ENCODE measurements at places on chromosomes 2 and 18.

DNA sequence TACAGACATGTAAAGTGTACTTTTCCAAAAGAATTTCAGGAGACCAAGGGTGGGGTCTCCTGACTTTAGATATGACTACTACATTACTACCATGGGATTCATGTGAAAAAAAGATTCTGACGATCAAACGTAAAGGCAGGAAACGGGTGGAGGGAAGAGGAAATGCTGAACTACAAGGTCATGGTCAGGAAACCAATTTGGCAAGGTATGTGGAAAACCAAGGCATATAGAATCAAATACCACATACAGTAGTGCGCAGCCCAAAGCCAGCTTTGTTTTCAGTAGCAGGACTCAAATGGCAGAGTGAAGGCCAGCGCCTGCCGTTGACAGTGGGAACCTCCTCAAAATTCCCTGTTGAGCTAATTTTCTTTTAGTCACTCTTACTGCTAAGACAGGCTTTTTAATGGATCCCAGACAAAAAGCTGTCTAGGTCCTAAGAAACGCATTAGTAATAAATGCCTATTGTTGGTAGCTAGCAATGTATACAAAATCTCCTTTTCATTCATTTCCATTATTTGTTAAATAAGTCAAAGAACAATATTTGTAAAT is 57.6 kb upstream of the SERTAD2 start:
- DNase-seq, result no peak

- no peak for DNase-seq
Measured at GRCh38 chr2:30871980-30872789, 64.9 kb upstream of the CAPN13 start.

DNA sequence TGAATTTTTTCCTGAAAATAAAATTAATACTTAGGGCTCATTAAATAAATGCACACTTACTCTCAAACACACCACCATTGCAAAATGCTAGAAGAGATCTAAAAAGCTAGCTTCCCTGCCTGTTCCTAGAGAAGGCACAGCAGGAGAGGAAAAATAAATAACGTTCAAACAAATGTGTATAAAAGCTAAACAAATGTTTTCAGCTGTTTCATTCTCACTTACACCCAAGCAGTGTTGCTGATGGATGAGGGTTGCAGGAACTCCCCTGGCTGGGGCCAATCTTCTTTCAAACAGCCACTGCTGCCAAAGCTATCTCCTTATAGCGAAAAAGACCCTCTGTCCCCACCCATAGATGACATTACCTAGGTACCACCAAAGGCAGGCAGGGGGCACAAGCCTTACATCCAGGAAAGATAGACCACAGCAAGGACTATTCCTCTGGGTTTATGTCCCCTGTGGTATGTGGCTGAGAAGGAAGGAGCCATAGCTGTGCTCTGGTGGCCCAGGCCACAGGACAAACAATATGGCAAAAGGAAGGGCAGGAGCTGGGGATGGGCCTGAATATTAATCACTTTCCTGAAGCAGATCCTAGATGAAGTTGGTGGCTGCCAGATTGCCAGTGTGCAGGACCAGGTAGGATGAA is 214.6 kb downstream of the TTC32 start:
- no peak for DNase-seq

DNA sequence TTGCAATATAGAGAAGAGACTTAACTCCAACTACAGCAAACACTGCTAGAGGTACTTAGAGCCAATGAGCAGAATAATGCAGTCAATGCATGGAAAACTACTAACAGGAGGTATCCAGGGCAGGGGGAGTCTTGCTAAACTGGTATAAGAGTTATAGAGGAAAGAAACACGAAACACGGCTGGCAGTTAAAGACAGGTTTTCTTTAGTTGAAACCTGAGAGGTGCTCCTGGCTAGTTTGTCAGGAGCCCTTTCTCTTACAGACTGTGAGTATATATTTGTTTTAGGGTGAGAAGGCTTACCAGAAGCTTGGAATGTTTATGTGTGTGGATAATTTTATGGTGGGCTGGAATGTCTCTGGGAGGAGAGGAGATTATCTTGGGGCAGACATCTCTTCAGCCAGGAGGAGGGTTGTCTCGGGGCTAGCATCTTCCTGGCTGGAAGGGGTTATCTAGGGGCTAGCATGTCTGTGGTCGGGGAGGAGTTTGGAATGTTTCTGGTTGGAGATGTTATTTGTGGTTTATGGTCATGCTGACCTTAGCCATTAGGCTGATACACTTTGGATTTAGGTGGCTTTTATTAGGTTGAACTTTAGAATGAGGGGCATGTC is 1048.8 kb downstream of the DPP10 start:
- DNase-seq, result no peak

GRCh38 chr2:184597571-184597991 is 748 bp upstream of the ZNF804A start:
- no peak for DNase-seq

DNA sequence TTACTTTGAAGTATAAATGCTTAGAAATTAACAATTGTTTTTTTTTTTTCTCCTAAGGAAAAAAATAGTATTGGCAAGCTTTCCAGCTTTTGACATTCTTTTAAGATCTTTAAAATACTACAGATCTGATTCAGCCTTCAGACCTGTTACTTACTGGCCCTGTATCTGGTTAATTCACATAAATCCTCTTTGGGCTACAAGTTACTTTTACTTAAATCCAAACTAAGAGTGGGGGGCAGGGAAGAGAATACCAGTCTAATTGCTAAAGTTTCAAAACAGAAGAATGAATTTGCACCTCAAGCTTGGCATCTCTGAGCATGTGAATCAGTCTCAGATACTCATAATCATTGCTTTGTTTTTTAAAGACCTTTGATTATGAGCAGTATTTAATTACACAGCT is 386.3 kb downstream of the PARD3B start:
- no peak for DNase-seq

DNA sequence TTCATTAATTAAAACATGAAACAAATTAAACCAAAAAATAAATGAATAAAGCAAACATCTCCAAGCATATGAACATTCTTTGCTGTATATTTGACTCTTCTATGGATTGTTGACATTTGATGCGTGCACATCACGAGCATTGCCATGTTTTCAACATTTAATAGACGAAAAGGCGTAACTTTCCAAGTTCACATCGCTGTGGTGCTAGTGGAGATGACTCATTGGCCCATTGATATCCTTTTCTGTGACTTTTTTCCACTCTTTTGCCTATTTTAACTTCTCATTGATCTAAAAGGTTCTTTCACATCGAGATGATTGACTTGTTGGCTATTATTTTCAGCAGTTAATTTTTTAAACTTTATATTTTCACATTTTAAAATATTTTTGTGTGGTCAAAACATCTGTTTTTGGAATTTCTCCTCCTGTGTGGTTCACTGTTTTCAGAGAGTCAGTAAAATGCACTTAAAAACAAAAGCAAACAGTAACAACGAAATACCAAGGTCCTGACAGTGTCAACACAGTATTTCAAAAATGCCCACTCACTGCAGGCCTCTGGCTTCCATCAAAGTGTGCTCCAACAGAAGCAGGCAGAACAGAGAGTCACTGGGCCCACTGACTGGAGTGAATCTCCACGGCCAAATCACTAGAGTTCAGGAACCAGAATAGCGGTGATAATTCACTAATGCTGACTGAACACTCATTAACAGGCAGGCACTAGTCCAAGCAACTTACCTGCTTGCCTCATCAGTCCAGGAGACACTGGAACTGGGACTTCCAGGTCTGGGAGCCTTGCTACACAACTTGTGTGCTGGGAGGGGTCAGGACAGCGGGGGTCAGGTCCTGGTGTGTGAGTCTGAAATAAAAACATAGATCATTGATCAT is 372.2 kb upstream of the SMIM21 start:
- no peak for DNase-seq

DNA sequence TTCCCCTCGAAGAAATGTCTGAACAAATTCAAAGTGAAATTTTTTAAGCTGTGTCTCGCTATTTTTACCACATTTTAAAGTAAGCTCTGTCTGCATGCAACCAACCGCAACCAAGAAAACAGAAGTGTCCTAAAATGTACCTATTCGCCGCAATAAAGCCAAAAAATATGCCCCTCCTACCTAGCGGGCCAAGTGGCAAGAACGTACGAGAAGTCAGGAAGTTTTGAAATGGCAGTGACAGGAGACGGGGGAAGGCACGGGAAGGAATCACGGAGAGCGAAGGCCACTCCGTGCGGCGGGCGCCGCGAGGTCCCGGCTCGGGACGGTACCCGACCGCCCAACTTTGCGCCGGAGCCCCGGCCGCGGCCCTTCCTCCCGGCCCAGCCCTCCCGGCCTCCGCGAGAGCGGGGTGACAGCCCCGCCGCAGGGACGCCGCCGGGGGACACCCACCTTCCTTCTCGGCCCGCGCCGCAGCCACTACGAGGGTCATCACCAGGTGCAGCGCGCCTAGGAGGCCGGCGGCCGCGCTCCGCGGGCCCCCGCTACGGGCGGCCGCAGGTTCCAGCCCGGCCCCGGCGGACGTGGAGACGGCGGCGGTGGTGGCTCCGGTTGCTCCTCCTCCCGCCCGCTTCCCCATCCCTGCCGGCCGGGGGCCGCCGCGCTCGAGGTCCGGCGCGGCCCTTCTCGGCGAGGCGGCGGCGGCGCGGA is 568 bp downstream of the TMEM131 start:
- peak; percentile 14 for DNase-seq

DNA sequence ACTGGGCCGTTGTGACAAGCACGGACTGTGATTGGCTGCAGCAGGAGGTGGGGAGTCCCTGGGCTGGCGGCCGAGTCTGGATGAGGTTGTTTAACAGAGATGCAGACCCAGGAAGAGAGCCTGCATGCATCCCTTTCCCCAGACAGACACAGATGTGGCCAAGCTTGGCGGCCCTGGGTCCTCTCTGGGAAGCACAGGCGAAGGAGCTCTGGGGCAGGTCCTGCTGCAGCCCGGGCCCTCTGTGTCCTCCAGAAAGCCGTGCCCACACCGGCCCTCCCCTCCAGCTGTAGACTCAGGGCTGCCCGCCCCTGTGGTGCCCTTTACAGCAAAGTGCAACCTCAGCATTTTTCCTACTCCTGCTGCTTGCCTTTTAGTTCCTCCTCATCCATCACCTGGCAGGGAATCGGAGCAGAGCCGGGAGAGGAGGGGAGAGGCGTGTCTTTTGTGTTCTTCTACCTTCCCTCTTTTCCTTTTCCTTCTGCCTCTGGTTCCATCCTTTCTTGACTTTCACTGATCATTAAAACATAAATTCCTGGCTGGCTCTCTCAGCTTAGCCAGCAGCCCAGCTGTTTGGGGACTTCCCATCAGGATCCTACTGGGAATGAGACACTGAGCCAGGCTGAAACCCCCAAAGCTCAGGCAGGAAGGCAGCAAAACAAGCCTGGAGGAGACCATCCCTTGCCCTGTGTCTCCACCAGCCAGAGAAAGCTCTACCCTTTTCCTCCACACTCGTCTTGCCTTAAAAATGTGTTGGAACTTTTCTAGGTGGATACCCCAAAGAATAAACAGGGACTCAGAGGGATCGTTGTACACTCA is 75.0 kb downstream of the CTIF start:
- DNase-seq, result no peak

- no peak for DNase-seq
Measured at GRCh38 chr2:46849046-46849715, 66.4 kb downstream of the MCFD2 start.

- DNase-seq, result no peak
Measured at GRCh38 chr2:205352593-205352992, 329.7 kb upstream of the NRP2 start.

- no peak for DNase-seq
Measured at GRCh38 chr18:58102018-58102417, 58.0 kb downstream of the NEDD4L start.

GRCh38 chr2:72033636-72034035 is 114.0 kb downstream of the CYP26B1 start:
- DNase-seq, result no peak

DNA sequence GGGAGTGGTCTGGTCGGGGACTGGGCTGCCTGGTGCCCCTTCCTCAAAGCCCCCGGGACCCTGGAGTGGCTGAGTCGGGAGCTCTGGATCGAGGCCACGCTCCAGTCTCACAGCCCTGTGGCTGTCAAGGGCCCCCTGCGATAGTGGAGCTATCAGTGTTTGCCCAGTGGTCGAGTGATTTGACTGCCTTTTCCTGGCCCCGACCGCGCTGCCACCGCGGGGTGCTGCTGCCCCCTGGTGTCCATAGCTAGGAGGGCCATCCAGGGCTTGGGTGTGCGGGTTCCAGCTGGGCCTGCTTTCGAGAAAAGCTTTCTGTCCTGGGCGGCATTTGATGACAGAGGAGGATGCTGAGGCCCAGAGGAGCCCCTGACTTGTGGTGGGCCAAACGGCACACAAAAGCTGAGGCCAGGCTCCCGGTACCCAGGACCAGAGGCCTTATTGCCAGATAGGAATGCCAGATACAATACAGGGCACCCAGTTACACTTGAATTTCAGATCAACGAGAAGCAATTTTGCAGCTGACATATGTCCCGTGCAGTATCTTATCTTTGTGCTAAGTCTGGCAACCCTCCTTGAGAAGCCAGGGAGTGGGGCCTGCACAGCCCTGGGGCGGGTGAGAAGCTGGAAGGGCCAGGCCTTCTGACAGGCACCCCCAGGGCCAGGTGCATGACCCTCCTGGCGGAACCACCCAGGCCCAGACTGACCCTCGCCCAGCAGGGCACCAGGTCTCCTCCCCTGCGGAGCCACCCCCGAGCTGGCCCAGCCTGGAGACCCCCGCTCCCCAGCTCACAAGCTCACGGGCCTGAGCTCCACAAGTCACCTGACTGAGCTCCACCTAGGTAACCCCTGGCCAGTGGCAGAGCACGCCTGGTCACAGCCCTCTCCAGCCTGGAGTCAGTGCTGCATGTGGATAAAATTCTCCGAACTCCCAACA is 13.0 kb downstream of the ODC1 start:
- DNase-seq, result peak; percentile 55

- no peak for DNase-seq
Measured at GRCh38 chr2:58039170-58039611, 7.4 kb upstream of the VRK2 start.

GRCh38 chr18:58947136-58947732 is 82.6 kb downstream of the ZNF532 start:
- DNase-seq, result no peak

- no peak for DNase-seq
Measured at GRCh38 chr18:5073026-5073944, 123.8 kb downstream of the AKAIN1 start.

DNA sequence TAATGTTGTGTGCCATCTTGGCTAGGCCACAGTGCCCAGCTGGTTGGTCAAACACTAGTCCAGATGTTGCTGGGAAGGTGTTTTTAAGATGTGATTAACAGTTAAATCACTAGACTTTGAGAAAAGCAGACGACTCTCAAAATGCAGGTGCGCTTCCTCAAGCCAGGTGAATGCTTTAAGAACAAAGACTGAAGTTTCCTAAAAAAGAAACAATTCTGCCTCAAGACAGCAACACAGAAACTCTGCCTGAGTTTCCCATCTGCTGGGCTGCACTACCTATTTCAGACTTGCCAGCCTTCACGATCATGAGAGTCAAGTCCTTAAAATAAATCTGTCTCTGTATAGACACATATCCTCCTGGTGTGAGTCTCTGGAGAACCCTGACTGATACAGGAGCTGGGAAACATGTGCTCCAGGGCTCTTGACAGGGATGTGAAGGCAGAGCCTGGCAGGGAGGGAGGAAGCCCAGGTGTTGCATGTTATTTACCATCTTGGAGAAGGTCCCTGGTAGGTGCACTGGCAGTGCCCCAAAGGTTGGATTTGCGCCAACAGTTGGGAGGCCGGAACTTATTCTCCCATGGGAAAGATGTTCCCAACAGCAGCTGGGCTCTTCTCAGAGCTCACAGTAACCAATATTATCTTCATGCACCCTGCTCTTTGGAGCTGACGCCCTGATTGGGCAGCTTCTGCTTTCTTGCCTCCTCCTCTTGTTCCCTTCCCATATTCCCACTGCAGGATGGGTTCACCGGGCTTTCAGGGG is 43.9 kb downstream of the ST6GAL2 start:
- DNase-seq, result no peak

Data from stimulated activated CD8-positive, alpha-beta memory T cell treated with anti-CD3 and anti-CD28 coated beads, Interleukin-4, amount 100 ng/mL, for 1 hour (primary cell).